ENCODE measurements at places on chromosomes 6 and 20.

- no peak for DNase-seq
Observed at GRCh38 chr6:45858691-45859090, 157.0 kb downstream of the CLIC5 start.

DNA sequence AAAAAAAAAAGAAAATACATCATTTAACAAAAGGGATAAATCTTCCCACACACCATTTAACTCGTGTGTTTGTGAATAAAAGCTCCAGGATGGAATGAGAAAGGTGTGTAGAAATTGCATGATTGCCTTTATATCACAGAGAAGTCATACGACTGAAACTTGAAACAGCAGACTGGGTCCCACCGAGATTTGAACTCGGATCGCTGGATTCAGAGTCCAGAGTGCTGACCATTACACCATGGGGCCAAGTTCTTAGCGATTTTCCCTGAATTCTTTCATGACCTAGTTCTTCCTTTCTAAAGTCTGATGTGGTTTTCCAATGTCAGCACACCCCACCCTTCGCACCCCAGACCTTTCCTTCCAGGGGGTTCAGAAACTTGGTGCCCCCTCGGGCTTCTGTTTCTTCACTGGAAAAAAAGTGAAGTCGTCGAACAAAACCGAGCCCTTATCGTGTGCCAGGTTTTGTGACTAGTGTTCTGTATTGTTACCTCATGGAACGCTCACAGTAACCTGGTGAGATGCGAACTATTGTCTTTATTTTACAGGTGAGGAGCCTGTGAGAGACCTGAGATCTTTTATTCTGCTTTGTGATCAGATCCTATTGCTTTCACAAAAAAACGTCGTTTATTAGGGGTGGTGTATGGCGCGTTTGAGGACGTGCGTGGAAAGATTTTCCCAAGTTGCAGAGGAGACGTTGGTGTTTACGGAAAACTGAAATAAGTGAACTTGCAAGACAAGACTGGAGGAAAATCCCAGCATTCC is 120.8 kb downstream of the OR2B2 start:
- DNase-seq = peak; percentile 68

DNA sequence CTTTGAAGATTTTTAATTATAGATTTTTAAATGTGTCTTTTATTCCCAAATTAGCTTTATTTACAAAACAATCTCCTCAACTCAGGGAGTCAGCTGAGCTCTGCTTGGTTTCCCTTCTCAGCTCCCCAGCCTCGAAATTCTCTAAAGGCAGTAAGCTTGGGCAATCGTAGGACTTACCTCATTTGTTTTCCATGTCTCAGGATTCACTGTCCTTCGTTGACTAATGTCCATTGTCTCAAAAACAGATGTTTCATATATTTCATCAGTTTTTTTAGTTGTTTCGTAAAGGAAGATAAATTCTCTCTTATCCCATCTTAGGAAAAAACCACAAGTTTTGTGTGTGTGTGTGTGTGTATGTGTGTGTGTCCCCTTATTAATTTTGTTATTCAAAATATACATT is 102.2 kb upstream of the ADGRF1 start:
- DNase-seq = no peak

GRCh38 chr20:44357020-44357419 is 1.5 kb downstream of the HNF4A start:
- DNase-seq = no peak
